ENCODE measurements at places on chromosomes 6 and 20.

- no peak for DNase-seq
Observed at GRCh38 chr6:165676435-165677068, 13.5 kb upstream of the PDE10A start.

DNA sequence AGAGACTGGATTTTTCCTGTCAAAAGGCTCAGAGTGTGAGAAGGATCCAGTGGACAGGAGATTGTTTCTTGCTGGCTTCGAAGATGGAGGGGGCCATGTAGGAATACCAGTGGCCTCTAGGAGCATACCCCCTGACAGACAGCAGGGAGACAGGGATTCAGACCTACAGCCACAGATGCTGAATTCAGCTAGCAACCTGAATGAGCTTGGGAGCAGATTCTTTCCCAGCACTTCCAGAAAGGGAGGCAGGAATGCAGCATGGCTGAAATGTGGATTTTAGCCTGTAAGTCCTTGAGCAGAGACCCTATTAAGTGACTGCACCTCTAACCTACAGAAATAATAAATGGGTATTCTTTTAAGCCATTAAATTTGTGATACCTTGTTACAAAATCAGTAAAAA, 44.6 kb downstream of the STXBP5 start:
- no peak for DNase-seq

DNA sequence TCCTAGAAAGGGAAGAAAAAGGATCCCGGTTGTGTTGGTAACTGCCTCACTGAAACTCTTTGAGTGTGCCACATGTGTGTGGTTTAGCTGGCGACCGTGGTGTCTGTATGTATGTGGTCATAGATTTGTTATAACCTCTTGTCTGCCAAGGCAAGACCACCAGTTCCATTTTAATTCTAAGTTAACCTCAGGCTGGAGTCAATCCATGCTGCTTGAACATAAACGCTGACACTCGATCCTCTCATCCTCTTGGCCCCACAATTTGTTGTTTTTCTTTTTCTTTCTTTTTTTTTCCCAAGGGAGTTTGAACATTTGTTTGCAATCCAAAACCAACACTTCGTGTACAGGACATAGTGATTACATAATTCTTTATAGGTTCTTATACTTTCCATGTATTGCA, 318.9 kb upstream of the JAG1 start:
- no peak for DNase-seq

DNA sequence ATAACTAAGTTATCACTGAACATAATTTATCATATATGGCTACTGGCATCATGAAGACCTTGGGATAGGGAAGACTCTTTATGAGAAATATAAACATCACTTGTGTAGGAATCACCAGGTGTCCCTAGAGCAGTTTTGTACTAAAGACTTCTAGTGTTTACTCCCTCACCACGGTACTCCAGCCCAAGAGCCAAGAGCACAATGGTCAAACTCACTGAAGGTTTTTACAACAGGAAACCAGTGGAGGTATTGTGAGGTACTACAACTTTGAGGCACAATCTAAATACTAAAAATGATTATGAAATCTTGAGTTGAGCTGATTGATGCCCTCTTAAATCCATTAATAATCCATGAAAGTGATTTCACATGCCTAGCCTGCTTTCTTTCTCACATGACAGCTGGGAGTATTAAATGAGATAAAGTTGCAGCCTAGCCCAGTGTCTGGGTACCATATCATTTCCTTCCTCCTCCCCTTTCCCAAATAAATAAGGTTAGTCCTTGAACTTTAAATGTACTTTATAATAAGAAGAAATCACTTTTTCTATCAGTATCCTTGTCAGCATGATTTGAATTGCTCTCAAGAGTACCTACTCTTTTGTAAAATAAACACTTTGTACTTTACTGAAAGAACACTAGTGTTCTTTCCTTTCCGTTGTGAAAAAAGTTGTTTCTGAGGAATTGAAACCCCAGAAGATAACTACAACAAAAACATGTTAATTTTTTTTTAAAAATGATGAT, 26.5 kb downstream of the GLO1 start:
- DNase-seq: no peak

DNA sequence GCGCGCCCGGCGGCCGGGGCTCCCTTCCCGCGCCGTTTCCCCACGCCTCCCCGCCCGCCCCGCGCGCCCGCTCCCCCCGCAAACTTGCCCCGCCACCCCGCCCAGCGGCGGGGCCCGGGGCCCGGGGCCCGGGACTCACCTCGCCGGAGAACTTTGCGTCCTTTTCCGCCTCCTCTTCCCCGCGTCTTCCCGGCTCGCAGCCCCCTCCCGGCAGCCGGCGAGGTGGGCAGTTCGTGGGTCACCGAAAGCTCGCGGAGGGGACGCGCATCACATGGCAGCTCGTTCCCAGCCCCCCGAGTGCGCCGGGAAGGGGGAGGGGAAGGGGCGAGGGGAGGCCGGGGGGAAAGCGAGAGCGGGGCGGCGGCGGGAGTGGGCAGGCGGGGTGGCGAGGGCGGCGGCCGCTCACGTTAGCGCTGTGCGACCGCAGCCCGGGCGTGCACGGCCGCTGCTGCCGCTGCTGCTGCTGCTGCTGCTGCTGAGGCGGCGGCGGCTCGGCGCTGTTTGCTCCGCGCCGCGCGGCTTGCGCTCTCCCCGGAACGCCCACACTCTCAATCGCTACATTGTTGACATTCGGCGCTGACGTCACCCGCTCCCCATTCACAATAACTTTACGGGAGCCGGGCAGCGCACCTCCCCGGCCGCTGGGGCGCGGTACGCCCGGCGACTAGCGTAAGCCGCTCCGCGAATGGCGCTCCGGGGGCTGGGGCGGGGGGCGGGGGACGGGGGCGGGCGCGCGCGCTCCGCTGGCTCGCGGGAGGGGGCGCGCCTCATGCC, at the start of gene BACH2:
TSS of gene BACH2 (minus strand) at position 503 of the 774 bp plus-strand sequence. CDS start 287,999 bp downstream, outside the sequence.
- DNase-seq: peak; percentile 92

DNA sequence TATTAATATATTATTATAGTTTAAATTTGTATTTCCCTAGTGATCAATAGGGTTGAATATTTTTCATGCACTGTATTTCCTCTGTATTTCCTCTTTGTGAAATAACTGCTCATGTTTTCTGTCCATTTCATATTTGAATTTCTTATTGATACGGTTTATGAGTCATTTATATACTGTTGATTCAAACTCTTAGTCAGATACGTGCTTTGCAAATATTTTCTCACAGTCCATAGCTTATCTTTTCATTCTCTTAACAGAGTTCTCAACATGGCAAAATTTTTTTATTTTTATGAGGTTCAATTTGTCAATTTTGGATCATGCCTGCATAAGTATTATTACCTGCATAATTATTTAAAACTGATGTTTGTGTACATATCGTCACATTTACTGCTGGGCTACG, 329.6 kb downstream of the HAO1 start:
- DNase-seq: no peak

- no peak for DNase-seq
Observed at GRCh38 chr6:37160922-37161778, 8.8 kb upstream of the PIM1 start.

DNA sequence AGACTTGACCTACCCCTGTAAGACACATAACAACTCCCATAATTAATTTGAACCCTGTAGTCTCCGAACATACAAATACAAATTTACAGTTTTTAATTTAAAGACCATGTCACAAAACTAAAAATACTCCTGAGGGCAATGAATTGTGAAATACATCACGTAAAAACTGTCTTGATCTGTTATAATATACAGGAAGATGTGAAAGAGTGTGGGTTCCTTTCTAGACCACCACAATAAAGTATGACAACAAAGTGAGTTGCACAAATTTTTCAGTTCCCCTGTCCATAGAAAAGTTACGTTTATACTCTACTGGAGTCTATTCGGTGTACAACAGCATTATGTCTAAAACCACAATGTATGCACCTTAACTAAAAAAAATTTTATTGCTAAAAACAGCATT, 11.0 kb upstream of the BLOC1S5 start:
- DNase-seq: no peak

Data from colonic mucosa (tissue), 4 donors.